GOT3 (cell line): ENCODE measurements at places on chromosomes 2 and 18.

- no peak for DNase-seq
These were observed 67.9 kb downstream of the BIRC6 start for GRCh38 chr2:32424739-32425138.

GRCh38 chr18:50518787-50519546 is 40.9 kb upstream of the MAPK4 start:
- no peak for DNase-seq

- no peak for DNase-seq
These were observed 427.7 kb downstream of the TGIF1 start for GRCh38 chr18:3877678-3878077.

DNA sequence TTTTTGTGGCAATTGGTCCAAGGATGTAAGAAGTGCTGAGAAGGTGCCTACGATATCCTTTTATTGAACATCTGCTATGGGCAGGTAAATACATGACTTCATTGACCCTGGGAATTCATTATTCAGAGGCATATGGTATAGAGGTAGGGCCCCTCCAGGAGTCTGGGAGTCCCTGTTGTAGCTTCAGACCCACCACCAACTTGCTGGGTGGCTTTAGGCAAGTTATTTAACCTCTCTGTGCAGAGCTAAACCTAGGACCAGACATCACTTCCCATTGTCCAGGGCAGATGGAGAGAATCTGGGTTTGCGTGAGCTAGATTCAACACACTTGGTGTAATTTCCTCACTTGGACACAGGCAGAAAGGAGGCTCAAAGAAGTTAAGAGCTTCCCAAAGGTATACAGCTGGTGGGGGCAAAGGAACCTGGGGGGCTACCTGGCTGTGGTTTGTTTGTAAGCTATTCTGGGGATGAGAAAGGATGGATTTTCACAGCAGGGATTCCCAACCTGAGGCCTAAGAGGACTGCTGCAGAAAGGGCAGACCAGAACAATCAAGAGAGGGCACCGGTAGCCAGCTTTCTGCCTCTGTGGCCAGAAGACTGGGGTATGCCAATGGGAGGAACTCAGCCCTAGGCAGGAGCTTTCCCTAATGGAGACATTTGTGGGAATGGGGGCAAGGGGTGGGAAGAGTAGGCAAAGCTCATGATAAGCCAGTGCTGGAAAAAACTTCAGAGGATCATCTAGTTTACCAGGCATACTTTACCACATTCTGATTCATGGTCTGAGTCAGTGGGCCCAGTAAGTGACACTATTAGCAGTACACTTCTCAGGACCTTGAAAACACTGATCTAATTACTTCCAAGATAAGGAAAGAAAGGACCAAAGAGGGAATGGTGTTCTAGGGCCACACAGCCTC is 102.7 kb upstream of the SMAD2 start:
- DNase-seq: no peak
